Vagina (tissue), 2 donors: ENCODE measurements at places on chromosomes 1 and 21.

DNA sequence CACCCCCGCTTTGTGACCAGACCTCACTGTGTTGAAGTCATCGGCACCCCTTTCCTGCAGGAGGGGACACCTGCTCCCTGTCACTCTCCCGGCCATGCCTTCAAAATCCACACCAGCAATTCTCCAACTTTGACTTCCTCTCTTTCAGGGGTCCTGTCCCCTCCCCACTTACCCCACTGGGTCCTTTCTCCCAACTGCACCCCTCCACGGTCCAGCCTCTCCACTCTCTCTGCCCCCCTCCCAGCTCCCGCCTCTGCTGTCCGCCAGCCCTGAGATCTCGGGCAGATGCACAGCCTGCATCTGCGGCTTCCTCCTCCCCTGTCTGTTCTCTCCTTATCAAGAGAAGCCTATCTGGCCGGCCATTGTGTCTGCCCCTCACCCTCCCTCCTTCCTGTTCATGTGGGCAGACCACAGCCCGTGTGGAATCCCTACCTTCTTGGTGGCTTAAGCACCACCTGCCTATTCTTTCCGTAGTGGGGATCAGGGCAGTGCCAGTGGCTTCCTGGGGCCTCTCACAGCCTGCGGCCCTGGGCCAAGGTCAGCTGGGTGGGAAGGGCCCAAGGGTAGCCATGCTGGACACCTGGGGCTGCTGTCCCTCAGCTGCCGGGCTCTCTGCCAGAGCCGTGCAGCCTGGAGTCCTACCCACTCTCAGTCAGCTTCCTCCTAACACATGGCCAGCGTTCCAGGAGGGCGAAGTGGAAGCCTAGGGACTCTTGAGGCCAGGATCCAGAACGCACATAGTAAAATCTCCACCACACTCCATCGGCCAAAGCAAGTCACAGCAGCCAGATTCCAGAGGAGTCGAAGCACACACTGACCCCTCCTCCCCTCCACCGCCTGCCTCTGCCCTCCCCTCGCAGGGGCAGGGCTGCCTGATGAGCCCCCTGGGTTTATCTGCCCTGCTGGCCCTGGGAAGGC lies 5.1 kb upstream of the HES4 start:
- DNase-seq: peak; percentile 84

DNA sequence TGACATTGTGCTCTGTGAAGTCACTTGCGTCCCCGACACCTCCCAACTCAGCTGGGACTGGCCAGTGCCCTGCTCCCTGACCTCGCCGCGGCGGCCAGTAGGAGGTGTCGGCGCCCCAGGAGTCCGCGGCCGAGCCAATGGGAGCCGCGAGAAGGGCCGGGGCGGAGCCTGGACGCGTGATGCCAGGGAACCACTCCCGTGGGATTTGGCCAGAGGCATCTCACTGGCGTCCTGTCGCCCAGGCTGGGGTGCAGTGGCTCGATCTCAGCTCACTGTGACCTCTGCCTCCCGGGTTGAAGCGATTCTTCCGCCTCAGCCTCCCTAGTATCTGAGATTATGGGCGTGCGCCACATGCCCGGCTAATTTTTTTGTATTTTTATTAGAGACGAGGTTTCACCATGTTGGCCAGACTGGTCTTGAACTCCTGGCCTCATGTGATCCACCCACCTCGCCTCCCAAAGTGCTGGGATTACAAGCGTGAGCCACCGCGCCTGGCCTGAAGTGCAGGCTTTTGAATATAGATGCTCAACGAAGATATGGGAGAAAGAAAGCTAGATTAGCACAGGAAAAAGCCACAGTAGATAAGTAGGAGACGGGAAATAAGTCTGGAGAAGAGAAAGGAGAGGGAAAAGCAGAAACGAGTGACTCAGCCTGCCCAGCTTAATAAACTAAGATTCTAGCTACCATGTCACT lies 38.0 kb downstream of the ZBTB8OS start:
- DNase-seq: no peak

DNA sequence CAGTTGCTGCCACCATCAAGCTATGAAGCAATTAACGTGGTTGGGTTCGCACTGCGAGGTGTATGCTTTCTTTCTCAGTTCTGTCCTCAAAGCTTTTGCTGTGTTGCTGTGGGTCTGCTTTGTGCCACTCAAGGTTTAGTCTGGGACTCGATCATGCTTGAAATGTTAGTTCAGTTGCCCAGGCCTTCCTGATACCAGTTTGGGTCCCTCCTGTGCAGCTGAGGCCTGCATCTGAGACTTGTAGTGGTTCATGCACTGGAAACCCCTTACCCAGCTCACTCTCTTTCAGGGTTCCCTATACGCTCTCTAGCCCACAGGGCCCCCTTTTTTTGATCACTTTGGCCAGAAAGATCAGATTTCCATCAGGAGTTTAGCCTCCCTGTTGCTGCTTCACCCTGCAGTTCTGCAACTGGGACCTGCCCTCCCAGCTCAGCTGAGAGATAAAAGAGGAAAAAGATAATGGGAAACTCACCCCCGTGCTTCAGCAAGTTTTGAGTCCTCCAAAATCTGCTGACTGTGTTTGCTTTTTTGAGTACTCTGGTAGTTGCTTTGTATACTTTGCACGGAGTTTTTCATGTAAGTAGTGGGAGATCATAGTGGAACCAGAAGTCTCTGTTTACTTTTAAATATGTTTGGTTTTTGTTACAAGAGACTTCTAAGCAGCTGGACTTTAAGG lies 317.0 kb downstream of the HHAT start:
- no peak for DNase-seq

DNA sequence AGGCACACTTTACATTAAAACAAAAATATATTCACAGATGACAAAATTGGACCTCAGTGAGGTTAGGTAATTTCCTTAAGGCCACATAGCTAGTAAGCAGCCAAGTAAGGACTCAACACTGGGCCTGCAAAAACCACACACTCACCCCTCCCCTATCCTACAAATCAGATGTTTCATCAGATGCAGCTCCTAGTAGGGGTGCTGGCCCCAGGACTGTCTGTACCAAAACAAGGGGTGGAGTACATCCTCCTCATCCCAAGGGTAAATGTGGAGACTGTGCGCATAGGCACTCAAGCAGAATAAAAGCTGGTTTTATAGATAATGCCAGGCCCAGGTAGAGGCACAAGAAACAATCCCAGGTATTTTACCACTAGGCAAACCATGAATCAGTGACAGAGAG lies 25.7 kb downstream of the URB1 start:
- no peak for DNase-seq

DNA sequence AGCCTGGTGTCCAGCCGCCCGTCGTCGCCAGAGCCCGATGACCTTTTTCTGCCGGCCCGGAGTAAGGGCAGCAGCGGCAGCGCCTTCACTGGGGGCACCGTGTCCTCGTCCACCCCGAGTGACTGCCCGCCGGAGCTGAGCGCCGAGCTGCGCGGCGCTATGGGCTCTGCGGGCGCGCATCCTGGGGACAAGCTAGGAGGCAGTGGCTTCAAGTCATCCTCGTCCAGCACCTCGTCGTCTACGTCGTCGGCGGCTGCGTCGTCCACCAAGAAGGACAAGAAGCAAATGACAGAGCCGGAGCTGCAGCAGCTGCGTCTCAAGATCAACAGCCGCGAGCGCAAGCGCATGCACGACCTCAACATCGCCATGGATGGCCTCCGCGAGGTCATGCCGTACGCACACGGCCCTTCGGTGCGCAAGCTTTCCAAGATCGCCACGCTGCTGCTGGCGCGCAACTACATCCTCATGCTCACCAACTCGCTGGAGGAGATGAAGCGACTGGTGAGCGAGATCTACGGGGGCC lies 1.2 kb downstream of the OLIG2 start:
- DNase-seq: no peak

DNA sequence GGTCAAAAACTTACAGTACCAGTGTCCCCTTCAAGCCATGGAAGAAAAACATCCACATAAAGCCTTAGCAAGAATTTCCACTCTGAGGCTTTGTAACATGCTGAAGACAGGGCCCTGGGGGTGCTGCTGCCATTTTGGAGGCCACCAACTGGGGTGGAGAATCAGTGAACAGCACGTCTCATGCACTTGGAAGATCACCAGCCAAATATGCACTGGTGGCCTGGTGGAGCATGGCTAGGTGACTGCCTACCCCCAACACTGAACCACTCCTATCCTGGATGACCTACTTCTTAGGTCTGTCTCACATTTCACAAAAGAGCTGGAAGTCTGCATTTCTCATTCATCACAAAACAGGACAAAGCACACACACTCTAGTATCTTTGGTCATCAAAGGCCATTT lies 126.4 kb downstream of the COL24A1 start:
- DNase-seq: no peak

DNA sequence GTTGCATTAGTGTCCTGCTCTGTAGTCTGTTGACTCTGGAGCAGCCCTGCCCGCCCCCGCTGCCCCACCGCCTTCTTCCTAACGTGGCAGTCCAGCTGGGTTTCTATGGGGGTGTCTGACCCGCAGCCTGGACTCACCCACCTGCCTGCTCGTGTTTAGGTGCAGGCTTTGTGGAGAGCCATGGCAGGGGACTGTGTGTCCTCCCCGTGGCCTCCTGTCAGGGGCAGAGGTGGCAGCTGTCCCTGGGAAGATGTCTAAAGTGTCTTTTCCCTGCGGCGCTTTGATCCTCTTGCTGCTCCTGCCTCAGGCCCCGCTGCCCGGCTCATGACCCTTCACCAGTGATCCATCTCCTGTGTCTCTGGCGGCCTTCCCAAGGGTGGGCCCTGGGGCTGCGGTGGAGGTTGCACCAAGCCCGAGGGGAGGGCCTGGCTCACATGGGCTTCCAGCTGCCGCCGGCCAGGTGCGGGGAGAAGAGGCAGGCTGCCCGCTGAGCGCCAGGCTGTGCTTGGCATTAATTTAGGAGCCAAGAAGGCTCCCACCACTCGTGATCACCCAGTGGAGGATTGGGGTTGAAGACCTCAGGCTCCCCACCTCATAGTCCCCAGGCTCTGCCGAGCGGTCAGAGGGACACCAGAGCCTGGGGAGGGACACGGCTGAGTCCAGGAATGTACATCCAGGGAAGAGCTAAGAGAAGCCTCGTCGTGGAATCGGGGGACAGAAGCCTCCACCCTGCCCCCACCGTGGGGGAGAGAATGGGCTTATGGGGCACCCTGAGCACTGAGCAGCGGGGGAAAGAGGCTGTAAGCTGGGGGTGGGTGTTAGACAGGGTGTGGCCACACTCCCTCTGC lies 44.1 kb downstream of the COL18A1 start:
- no peak for DNase-seq

GRCh38 chr1:243568793-243569192 lies 281.2 kb downstream of the AKT3 start:
- no peak for DNase-seq

DNA sequence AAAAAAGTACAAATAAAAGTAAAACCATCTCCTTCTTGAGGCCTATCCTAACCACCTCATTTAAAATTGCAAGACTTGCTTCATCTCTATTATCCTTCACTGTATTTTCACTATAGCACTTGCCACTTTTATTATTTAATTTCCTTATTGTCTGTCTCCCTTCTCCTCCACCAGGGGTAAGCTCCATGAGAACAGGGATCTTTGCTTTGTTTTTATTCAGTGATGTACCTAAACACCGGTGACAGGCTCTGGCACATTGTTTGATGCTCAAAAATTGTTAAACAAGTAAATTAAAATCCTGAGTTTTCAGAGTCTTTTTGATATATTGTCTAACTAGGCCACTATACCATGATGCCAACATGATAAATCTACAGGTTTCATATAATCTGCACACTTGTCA lies 17.2 kb upstream of the SPEN start:
- no peak for DNase-seq

DNA sequence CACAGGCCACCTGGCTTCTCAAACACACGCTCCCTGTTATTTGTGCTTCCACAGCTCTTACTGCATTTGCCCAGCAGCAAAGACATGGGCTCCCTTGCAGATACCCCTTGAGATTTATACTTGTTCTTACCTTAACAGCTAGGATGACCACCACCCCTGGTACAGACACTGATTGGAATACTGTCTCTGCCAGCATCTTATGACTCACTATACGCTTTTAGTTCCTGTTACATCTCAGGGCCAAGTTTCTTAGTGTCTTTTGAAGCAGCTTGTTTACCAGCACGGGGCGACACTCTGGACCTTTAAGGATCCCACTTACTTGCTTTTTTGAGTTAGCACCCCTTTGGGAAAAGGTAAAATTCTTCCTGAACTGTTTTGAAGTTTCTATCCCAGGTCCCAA lies 874.8 kb downstream of the KCNT2 start:
- no peak for DNase-seq

GRCh38 chr1:200258447-200259375 lies 151.1 kb downstream of the ZNF281 start:
- no peak for DNase-seq

DNA sequence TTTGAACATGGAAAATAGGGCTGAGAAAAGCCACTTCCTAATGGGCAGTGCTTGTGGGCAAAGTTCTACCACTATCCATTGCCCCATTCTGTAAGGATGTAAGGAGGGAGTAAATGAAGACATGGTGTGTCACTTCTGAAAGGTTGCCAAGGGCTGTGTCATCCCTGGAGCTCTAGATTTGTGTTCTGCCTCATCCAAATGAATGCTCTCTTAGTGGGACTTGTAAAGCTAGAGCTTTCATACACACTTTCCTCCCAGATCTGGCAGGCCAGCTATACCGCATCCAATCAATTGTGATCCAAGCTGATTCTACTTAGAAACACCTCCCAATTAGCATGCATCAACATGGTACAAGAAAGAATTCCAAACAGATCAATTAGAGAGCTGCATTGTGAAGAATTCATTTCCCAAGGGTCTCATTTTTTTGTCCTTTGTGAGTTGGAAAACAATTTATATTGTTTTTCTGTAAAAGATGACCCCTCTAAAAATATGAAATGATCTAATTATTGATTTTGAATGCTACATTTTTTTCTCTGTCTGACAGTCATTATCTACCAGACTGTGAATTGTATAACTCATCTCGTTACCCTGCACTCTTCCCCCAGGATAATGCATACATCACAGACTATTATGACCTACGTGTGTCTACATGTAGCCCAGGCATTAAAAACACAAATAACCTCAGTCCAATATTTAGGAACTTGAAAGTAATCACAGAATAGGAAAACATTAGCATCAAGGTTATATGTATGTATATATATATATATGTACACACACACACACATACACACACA lies 117.1 kb upstream of the DUSP10 start:
- DNase-seq: no peak

DNA sequence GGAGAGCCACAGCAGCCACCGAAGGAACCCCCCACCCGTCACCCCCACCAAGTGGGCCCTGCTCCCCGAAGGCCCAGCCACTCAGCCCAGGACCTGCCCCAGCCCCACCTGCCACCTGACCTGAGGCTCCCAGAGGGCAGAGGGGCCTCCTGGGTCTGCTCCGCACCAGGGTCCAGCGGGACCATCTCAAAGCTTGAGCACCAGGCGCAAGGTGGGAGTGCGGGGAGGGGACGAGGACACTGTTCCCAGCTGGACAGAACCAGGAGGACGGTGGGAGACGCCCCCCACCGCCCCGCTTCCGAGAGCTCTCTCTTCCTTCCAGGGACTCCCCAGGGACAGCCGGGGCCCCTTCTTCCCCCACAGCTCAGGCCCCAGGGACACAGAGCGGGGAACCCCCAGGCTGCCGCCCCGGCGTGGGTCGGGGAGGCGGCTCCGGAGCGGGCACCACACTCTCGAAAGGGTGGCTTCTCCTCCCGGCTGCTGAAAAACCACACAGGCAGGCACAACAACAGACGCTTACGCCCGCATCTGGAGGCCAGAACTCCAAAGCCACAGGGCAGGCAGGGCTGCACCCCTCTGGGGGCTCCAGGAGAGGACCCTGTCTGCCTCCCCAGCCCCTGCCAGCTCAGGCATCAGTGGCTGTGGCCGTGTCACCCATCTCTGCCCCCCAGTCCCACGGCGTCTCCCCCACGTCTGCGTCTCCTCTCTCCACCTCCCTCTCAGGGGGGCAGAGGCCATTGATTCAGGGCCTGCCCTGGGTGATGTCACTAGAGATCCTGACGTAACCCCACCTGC lies 1.9 kb upstream of the TTLL10 start:
- DNase-seq: no peak
